ENCODE measurements at places on chromosomes 13 and 19. TPM values are rescaled to one million over a fixed set of nuclear protein-coding genes. Genes with fewer than 3 reads are reported as not detected.
A peak's percentile ranks its signal among the peaks of the same experiment; 100 is the strongest.

- DNase-seq: peak; percentile 39
- H3K36me3 ChIP-seq: peaks cover 7% of the 10 kb centered on the region
- H3K27me3 ChIP-seq: peaks cover 26% of the 10 kb centered on the region
- peaks cover 55% of the 10 kb centered on the region for H3K4me1 ChIP-seq
- H3K4me3 ChIP-seq: no peak overlapping the region
Measured at GRCh38 chr19:6677883-6678689, 8.1 kb upstream of the TNFSF14 start.

Gene ZNF628
- 6.7 TPM for total RNA-seq

Gene ZSCAN4
- not detected for total RNA-seq

- no peak overlapping the region for H3K27ac ChIP-seq
- H3K4me3 ChIP-seq: no peak overlapping the region
- no peak for DNase-seq
- H3K4me1 ChIP-seq: no peaks in the 10 kb centered on the region
Measured at GRCh38 chr13:68597641-68598040, 1367.5 kb upstream of the PCDH9 start.

DNA sequence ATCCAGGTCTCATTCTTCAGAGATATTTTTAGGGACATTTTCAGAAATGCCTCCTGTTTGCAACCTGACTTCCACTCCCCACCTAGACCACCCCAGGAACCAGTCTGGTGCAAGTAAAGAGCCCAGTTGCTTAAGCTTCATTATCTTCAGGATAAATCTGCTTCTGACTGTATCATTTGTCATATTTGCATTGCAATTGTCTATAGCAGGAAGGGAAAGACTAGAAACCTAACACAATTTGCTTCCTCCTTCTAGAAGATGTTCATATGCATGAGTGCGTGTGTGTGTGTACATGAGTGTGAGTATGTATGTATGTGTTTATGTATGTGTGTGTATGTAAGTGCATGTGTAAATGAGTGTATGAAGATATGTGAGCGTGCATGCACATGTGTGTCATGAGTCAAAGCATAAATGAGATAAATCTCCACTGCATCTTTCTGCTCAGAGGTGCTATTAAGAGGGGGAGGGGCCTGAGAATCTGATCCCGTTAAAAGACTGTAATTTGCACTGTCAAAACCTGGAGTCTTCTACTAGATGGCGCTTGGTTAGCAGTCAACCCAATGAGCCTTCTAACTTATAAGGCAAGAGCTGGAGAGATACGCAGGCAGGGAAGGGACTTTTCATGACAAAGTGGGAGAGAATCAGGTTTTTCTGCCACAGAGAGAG lies 178.8 kb upstream of the KL start:
- no peaks in the 10 kb centered on the region for H3K36me3 ChIP-seq
- DNase-seq: no peak
- H3K27me3 ChIP-seq: peaks cover 9% of the 10 kb centered on the region
- no peak overlapping the region for H3K4me3 ChIP-seq
- H3K27ac ChIP-seq: no peak overlapping the region

GRCh38 chr13:51270623-51271415 lies 48.6 kb downstream of the FAM124A start:
- H3K27ac ChIP-seq: no peak overlapping the region
- peaks cover 5% of the 10 kb centered on the region for H3K27me3 ChIP-seq
- no peaks in the 10 kb centered on the region for H3K4me1 ChIP-seq
- no peak overlapping the region for H3K4me3 ChIP-seq
- no peaks in the 10 kb centered on the region for H3K36me3 ChIP-seq

GRCh38 chr19:29478578-29479565 lies 46.9 kb upstream of the VSTM2B start:
- H3K4me3 ChIP-seq: no peak overlapping the region
- no peak overlapping the region for H3K27ac ChIP-seq
- H3K27me3 ChIP-seq: no peaks in the 10 kb centered on the region

GRCh38 chr13:53201454-53202225 lies 173.0 kb downstream of the OLFM4 start:
- H3K36me3 ChIP-seq: no peaks in the 10 kb centered on the region
- H3K27me3 ChIP-seq: no peaks in the 10 kb centered on the region
- H3K27ac ChIP-seq: no peak overlapping the region
- H3K4me3 ChIP-seq: no peak overlapping the region

Gene ZNF44
- 14.9 TPM for total RNA-seq

Gene LGALS7
- not detected for total RNA-seq

DNA sequence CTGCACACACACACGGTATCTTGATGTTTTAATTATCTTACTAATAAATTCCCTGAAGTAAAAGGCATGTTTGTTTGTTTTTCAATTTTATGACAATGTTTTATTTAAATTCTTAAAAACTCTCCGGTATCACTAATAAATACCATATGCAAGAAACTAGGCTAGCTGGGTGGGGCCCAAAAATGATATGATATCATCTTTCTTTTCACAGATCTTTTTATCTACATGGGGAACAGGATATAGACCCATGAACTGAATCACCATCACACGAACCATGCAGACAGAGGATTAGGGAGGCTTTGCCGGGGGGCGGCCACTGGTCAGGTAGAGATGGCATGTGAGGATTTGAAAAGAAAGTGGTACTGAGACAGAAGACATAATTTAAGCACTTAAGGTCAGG lies 266.4 kb downstream of the ENOX1 start:
- no peaks in the 10 kb centered on the region for H3K36me3 ChIP-seq
- H3K27me3 ChIP-seq: peaks cover 7% of the 10 kb centered on the region
- H3K4me1 ChIP-seq: no peaks in the 10 kb centered on the region
- H3K27ac ChIP-seq: no peak overlapping the region

Gene ONECUT3
- total RNA-seq: not detected

- H3K36me3 ChIP-seq: no peaks in the 10 kb centered on the region
- no peak overlapping the region for H3K4me3 ChIP-seq
- H3K4me1 ChIP-seq: no peaks in the 10 kb centered on the region
Measured at GRCh38 chr19:13428352-13428751, 77.9 kb downstream of the CACNA1A start.

Gene AMER2
- not detected for total RNA-seq

DNA sequence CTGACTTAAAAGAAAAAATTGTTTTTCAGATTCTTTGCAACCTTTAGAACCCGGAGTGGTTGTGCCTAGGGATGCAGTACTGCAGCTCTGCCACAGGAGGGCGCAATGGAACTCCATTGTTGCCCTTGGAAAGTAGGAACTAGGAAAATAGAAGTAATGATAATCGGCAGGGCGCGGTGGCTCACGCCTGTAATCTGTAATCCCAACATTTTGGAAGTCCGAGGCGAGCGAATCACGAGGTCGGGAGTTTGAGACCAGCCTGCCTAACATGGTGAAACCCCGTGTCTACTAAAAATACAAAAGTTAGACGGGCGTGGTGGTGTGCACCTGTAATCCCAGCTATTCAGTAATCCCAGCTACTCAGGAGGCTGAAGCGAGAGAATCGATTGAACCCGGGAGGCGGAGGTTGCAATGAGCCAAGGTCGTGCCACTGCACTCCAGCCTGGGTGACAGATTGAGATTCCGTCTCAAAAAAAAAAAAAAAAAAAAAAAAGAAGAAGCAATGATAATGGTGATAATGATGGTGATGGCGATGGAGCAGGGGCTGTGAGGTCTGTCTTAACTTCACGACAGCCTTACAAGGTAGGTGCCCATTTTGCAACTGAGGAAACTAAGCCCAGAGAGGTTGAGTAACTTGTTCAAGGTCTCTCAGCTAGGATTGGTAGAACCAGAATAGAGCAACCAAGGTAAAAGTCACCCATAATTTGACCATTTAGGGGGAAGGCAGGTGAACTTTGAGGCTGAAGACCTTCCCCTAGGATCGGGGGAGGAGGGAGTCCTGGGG lies 5.5 kb upstream of the ADAMTS10 start:
- no peaks in the 10 kb centered on the region for H3K36me3 ChIP-seq
- peak; percentile 61 for DNase-seq
- H3K27ac ChIP-seq: no peak overlapping the region

- no peak for DNase-seq
- H3K4me3 ChIP-seq: no peak overlapping the region
- H3K4me1 ChIP-seq: peaks cover 22% of the 10 kb centered on the region
- no peak overlapping the region for H3K27ac ChIP-seq
- peaks cover 7% of the 10 kb centered on the region for H3K36me3 ChIP-seq
Measured at GRCh38 chr13:73932091-73932490, 202.1 kb downstream of the KLF12 start.

GRCh38 chr13:111663953-111664421 lies 343.5 kb downstream of the TEX29 start:
- DNase-seq: no peak
- H3K27me3 ChIP-seq: no peaks in the 10 kb centered on the region
- no peak overlapping the region for H3K4me3 ChIP-seq
- H3K36me3 ChIP-seq: no peaks in the 10 kb centered on the region

GRCh38 chr13:112963641-112964040 lies 5.4 kb upstream of the MCF2L start:
- peaks cover 5% of the 10 kb centered on the region for H3K27me3 ChIP-seq
- no peak overlapping the region for H3K27ac ChIP-seq
- H3K36me3 ChIP-seq: no peaks in the 10 kb centered on the region

Gene ZNF492
- total RNA-seq: 1.1 TPM

Gene TMEM221
- not detected for total RNA-seq

Gene FOSB
- 16.1 TPM for total RNA-seq

GRCh38 chr19:55088543-55089341 lies 13.1 kb downstream of the EPS8L1 start:
- peaks cover 42% of the 10 kb centered on the region for H3K27me3 ChIP-seq
- H3K4me3 ChIP-seq: no peak overlapping the region
- peak; percentile 79 for DNase-seq
- peaks cover 20% of the 10 kb centered on the region for H3K4me1 ChIP-seq
- peaks cover 27% of the 10 kb centered on the region for H3K36me3 ChIP-seq
- no peak overlapping the region for H3K27ac ChIP-seq

DNA sequence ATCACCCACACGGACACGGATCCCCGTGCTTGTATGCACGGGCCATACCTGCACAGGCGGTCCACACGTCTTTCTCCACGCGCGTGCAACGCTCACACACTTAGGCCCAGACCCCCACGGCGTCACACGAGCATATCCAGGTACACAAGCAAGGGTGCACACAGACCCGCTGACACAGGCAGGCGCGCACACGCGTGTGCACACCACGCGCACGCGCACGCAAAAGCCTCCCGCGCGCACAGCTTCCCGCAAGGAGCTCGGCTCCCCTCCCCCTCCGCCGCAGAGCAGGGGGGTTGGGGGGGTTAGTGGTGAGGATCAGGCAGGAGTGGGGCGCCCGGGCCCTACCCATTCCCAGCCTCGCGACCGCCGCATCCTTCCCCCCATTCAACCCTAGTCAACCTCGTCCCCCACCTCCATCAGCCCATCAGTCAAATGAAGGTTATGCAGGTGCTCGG lies 407 bp downstream of the RAB3A start:
- peak overlapping the region; percentile 70 for H3K27ac ChIP-seq
- peak overlapping the region; percentile 90 for H3K4me3 ChIP-seq
- DNase-seq: peak; percentile 57
- H3K27me3 ChIP-seq: peaks cover 2% of the 10 kb centered on the region
- H3K4me1 ChIP-seq: peaks cover 31% of the 10 kb centered on the region

GRCh38 chr19:56314018-56314380 lies 640 bp downstream of the ZSCAN5A start:
- H3K4me1 ChIP-seq: peaks cover 23% of the 10 kb centered on the region
- no peak for DNase-seq
- H3K27ac ChIP-seq: peak overlapping the region; percentile 97
- H3K36me3 ChIP-seq: peaks cover 14% of the 10 kb centered on the region
- H3K27me3 ChIP-seq: no peaks in the 10 kb centered on the region

Gene MEDAG
- not detected for total RNA-seq

GRCh38 chr13:36090592-36090991 lies 40.6 kb downstream of the DCLK1 start:
- no peaks in the 10 kb centered on the region for H3K4me1 ChIP-seq
- no peak overlapping the region for H3K4me3 ChIP-seq
- no peak for DNase-seq
- no peaks in the 10 kb centered on the region for H3K36me3 ChIP-seq

Gene ZNF155
- total RNA-seq: 6.7 TPM

Gene CLDND2
- total RNA-seq: 8.2 TPM

Gene RNF225
- total RNA-seq: 0.45 TPM

GRCh38 chr19:49855676-49856573 lies 5.0 kb downstream of the PTOV1 start:
- peaks cover 12% of the 10 kb centered on the region for H3K36me3 ChIP-seq
- H3K4me1 ChIP-seq: peaks cover 15% of the 10 kb centered on the region
- H3K27ac ChIP-seq: no peak overlapping the region
- no peak overlapping the region for H3K4me3 ChIP-seq
- DNase-seq: no peak

Gene CYSLTR2
- 3.9 TPM for total RNA-seq

DNA sequence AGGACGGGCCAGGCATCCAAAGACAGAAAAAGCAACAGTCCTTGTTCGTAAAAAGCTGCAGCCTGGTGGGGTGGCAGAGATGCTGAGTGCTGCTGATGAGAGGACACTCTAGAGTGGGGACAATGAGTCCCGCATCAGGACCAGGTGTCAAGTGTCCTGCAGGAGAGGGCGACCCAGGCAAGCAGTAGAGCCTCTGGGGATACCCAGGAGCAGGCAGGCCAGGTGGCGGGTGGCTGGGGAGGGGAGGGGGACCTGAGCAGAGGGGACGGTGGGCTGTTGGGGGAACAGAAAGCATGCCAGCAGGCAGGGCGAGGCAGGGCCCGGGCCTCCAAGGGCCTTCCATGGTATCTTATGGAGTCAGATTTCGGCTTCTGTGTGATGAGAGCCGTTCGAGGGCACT lies 35.8 kb downstream of the GGACT start:
- no peaks in the 10 kb centered on the region for H3K36me3 ChIP-seq
- H3K27me3 ChIP-seq: no peaks in the 10 kb centered on the region
- no peaks in the 10 kb centered on the region for H3K4me1 ChIP-seq
- H3K4me3 ChIP-seq: no peak overlapping the region
- no peak for DNase-seq

Gene SMIM44
- not detected for total RNA-seq

Gene ZNF682
- total RNA-seq: 4.8 TPM

DNA sequence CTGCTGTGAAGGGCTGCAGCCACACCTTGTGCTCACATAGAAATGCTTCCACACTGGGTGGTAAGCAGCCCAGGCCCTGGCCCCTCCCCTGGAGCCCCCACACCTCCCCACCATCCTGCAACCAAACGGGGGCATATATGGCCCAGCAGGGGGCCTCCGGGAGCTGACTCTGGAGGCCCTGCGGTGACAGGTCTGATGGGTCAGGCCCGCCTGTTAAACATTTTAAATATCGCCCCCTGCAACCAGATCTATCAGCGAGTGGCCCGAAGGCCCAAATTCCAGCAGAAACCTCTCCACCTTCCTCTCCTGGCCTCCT lies 48.0 kb upstream of the KATNAL1 start:
- H3K36me3 ChIP-seq: peaks cover 57% of the 10 kb centered on the region
- no peak overlapping the region for H3K27ac ChIP-seq
- DNase-seq: no peak

Gene CRLF1
- not detected for total RNA-seq
